GM12865 (cell line): ENCODE measurements at places on chromosomes 2 and 18.

DNA sequence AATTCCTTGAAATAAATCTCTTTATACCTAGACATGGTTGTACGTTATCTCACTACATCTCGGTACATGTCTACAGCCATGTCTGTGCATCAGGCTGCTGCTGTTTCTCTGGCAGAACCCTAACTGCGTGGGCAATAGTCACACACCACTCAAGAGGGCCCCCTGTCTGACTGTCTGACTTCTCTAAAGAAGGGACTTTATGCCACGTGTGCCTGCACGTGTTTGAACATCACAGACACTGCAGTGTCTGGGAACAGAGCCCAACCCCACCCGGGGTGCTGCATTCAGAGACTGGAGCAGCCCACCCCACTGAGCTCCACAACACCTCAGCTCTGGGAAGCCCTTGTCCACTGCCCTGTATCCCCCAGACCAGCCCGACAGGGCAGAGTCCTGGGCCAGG is 55.0 kb downstream of the KIF1A start:
- no peak for DNase-seq

DNA sequence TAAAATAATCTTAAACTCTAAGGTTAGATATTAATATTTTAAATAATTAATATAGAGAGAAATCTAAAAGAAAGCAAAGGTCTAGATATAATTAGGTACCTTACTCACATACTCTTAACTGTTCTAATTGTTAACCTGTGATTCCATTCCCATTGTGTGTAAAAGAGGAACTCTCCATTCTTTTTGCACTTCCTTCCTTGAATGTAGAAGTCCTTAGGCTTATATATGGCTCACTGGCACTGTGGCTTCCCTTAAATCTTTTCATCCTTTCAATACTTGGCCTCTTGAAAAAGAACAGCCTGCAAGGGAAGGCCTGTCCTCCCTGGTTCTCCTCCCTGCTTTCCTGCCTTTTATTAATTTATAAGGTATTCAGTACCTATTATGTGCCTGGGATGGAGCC is 182.8 kb upstream of the FOSL2 start:
- no peak for DNase-seq

DNA sequence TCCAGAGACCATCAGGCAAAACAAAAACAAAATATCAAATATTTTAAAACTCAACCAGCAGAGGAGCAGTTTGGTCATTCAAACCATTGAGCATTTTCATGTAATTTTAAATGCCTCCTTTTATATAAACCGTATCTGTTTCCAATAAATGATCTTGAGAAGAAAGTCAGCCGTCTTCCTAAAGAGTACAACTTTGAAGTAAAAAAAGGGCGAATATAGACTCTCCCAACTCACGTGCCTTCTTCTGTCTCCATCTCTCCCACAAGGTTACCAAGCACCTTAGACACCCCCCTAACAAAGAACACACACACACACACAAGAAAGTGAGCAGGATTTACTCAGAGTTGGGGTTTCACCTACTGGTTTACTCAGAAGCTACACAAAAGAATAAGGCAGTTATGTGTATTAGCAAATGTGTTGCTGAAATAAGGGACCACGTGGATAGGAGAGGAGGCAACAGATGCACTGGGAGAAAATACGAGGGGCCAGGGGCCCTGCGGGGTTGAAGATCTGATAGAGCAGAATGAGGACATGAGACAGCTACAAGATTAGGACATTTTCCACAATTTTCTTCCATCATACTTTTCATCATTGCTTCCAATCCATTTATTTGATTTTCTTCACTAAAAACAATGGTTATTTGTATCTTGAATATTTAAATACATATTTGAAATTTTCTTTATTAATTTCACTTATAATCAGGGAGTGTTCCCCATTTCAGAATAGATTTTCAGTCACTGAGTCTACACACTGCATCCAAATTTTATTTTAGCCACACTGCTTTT is 45.0 kb downstream of the EVA1A start:
- no peak for DNase-seq

- no peak for DNase-seq
Observed at GRCh38 chr18:31099450-31100230, 2.6 kb downstream of the DSC2 start.

DNA sequence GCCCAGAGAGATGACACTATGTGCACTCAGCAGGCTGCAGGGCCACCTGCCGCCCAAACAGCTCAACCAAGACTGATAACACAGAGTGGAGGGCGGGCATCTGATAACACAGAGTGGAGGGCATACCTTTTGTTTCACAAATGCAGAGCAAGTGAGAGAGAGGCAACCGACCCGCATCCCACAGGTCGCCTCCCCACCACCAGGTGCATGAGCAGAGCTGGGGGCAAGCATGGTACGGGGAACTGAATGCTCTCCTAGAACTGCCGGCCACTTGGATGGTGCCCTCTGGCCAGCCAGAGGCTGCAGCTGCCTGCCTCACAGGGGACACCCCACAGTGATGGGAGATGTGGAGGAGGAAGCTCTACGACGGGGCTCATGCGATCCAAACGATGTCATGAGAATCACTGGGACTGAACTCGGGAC is 49.5 kb downstream of the ANO7 start:
- no peak for DNase-seq

GRCh38 chr2:207640661-207641060 is 15.5 kb upstream of the METTL21A start:
- DNase-seq: no peak

- DNase-seq: no peak
Observed at GRCh38 chr18:23317975-23318675, 135.0 kb upstream of the RIOK3 start.

GRCh38 chr2:216016581-216016980 is 3.2 kb upstream of the MREG start:
- DNase-seq: no peak

- no peak for DNase-seq
Observed at GRCh38 chr2:217954971-217955740, 47.6 kb downstream of the TNS1 start.

DNA sequence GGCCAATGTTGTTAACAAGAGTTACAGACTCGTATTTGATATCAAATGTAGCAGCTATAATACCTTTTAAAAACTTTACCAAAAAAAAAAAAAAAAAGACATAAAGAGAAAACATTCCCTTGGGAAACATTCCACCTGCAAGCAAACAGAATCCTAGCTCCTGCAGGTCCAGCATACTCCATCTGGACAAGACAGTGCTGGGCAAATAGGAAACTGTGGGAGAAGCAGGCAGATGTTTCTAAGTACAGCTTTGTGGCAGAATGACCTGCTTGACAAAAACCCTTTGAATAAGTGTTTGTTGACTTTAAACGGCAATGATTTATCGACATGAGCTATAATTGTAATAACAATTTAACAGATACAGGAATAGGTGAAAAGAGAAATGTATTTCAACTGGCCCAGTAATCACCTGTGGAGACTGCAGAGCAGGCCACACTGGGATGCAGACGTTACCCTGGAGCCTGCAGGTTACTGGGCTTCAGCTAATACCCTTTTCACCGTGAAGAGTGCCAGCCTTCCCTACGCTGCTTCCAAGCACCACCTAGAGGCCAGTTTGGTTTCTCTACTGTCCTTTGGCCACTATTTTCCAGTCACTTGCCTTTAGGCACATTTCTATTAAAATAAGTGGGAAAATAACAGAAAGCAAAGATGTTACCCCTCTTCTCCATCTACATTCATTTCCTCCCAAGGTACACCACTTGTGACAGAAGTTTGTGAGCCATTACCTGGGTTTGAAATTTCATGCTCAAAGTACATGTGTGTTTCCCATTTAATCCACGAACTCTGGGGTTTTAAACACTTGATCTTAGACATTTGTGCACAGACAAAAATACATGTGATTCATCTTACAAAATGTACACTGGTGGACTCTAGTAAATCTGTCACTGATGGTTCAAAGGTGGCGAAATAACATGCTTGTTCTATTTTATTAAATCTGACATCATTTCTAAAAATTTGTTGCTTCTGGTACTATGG is 96.9 kb upstream of the ZNF397 start:
- DNase-seq: peak; percentile 36

DNA sequence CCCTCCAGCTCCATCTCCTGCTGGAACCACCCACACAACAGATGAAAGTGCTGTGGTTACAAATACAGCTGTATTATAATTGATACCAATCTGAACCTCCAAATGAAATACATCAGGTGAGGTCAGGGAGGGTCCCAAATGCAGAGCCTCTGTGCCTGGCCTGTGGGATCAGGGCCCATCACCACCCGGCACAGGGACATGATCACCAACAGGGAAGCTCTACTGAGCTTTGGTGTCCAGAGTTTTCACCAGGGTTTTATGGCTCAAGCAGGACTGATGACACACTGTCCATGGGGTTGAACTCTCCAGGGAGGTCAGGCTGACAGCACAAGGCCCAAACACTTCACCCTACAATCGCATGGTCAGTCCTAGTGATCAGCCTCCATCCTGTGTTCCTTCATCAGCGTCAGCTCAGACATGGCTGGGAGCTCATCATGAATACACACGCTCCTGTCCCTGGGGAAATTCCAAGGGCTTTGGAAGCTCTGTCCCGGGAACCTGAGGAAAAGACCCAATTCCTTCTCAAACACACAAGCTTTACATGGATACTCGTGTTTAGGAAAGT is 3.9 kb upstream of the PXDN start:
- no peak for DNase-seq

- no peak for DNase-seq
Observed at GRCh38 chr18:79432376-79433120, 36.8 kb downstream of the NFATC1 start.

DNA sequence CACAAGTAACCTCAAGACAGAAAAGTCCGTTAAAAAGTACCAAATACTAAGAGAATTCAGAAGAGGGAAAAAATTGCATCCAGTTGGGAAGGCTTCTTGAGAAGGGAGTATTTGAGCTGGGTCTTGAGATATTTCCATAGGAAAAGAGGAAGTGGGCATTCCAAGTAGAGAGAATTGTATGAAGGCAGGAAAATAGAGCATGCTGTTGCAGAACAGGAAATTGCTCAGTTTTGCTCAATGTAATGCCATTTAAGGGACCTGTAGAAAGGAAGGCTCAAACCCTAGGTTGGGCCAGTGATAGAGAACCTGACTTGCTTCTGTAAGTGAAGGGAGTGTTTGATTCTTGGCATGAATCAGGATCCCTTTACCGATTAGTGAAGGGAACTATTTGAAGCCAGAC is 1.0 kb upstream of the ZC3H8 start:
- DNase-seq: no peak

GRCh38 chr2:127954857-127955256 is 69.1 kb upstream of the AMMECR1L start:
- no peak for DNase-seq

- peak; percentile 80 for DNase-seq
Observed at GRCh38 chr2:204110338-204110741, 173.8 kb downstream of the ICOS start.

DNA sequence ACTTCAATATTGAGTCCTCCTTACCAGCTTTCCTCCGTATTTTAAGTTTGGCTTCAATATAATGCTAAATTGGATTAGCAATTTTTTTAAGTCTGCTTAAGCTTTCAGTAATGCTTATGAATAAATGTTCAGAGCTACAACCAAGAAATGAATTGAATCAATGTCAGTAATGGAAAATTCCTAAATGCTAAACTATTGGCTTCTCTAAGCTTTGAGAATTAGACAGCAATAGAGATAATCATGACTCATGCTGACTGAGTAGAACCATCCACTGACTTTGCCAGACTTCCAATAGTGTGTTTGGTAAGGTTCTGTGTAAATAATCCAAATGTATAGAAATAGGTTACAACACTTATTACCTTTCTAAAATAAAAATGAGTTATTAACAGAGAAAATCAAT is 8.9 kb upstream of the PDE1A start:
- DNase-seq: no peak

DNA sequence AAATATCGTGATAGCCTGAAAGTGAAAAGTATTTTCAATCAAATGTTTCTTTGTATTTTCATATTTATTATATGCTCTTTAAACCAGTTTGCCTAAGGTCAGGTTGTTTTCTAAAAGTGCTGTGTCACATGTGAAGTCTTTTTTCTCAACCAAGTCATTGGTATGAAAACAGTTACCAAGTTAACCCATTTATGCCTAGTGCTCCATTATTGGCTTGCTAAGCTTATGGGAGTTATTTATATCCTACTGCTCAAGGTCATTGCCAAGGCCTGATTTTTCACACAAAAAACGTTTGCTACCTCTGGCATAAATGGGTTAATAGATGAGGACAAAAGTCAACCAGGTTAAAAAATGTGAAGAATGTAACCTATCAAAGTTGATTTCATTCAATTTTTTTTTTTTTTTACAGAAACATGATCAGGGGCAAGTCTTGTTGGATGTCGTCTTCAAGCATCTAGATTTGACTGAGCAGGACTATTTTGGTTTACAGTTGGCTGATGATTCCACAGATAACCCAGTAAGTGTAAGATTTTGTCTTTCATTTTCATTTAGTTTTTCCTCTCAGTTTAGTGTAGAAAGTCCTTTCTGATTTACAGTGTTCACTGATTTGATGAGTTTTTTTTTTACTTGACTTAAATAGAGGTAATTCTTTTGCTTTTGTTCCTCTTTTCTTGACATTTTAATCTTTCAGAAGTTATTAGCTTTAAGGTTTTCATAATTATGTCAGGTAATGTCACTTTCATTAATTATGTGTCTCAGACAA is 102.6 kb downstream of the PTPN4 start:
- DNase-seq: peak; percentile 61

DNA sequence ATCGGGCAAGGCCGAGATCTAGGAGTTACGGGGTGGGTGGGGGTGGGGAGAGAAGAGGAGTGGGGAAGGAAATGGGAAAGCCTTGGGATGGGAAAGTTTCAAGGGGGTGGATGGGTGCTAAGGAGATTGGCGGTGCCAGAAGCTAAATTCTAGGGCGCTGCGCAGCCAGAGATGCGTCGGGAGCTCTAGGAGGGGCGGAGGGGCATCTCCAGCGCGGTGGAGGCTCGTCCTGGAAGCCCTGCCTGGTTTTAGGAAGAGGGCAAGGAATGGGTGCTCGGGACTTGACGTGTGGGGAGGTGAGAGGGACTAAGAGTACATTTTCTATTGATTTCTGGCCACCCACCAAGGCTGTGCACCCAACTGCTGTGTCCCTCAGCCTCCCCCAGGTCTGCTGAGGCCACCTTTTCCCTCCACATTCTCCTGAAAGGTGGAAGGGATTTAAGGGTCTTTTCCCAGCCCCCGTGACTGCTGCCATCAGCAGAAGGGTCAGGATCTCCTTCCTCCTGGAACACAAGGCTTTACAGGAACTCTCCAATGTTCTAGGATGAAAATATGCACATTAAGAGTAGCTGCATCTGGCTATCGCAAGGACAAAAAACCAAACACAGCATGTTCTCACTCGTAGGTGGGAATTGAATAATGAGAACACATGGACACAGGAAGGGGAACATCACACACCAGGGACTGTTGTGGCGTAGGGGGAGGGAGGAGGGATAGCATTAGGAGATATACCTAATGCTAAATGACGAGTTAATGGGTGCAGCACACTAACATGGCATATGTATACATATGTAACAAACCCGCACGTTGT is 1.4 kb downstream of the C2orf72 start:
- DNase-seq: no peak

- no peak for DNase-seq
Observed at GRCh38 chr2:26345283-26345544, 729 bp upstream of the SELENOI start.

GRCh38 chr2:1721706-1722646 is 22.3 kb downstream of the PXDN start:
- DNase-seq: no peak

- no peak for DNase-seq
Observed at GRCh38 chr2:84959095-84959565, 11.8 kb upstream of the KCMF1 start.

- no peak for DNase-seq
Observed at GRCh38 chr2:6934758-6935651, 17.8 kb downstream of the RNF144A start.

- no peak for DNase-seq
Observed at GRCh38 chr2:29580223-29580622, 341.2 kb downstream of the ALK start.

- no peak for DNase-seq
Observed at GRCh38 chr2:233141901-233142300, 81.8 kb downstream of the INPP5D start.
